HuH-7 (cell line): ENCODE measurements at places on chromosomes 16 and 17.

DNA sequence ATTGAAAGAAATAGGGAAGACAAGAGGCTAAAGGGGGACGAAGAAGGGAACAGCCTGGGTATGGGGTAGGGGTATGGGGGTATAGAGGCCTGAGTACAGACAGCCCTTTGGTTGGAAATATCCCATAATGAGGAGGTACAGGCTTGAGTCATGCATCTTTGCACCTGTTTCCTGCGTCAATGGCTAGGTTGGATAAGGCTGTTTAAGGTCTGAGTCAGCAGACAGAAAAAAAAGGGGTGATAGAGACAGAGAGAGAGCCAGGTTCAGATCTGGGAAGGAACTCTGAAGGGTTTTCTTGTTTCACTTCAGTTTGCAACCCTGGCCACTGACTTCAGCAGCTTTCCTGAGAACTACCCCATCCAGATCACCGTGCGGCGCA lies 8.5 kb downstream of the FNDC8 start:
- DNase-seq: no peak

- no peak for DNase-seq
These were observed 136.8 kb upstream of the CDH5 start for GRCh38 chr16:66229651-66230050.

GRCh38 chr17:80491478-80492342 lies 15.3 kb upstream of the NPTX1 start:
- peak; percentile 84 for DNase-seq

DNA sequence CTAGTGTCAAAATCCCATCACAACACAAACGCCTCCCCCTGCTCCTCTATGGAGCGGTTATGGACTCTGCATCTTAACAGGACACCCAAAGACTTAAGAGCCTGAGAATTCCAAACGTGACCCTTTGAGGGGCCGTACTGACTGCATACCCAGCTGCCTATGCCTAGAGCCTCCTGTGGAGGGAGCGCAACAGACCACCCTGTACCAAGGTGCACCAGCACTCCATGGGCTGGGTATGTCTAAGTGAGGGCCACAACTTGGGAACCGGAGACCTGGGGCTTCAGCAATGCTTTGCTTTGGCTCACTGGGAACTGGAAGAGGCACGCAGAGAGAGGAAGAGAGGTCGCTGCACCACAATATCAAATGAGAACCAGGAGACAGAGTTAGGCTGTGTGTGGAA lies 5.4 kb downstream of the ANKS3 start:
- no peak for DNase-seq

- no peak for DNase-seq
These were observed 45.6 kb downstream of the CYB5B start for GRCh38 chr16:69469807-69470561.

GRCh38 chr16:89785523-89786155 lies 30.8 kb downstream of the FANCA start:
- DNase-seq: no peak

DNA sequence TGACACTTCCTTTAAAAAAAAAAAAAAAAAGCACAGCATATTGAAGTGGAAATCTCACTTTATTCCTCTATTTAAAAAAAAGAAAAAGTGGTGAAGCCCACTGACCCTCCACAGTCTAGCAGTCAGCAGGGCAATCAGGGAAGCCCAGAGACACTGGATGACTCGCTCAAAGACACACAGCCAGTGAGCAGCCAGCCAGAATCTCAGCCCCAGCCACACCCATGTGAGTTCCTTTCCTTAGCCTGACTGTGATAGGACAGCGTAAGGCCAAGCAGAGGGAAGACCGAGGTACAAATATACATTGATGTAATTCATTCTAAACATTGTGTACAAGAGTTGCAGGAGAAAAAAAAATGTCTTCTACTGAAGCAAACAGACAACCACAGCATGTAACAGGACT lies 22.5 kb downstream of the XPO6 start:
- DNase-seq: no peak

GRCh38 chr17:46180892-46181274 lies 12.3 kb downstream of the KANSL1 start:
- no peak for DNase-seq

GRCh38 chr16:2526135-2526534 lies 5.1 kb downstream of the CEMP1 start:
- DNase-seq: no peak

- no peak for DNase-seq
These were observed 767 bp downstream of the INO80E start for GRCh38 chr16:29996766-29997250.
